Right ventricle myocardium superior (tissue), 1 donor: ENCODE measurements at places on chromosomes 16 and 17. TPM values are rescaled to one million over a fixed set of nuclear protein-coding genes. Genes with fewer than 3 reads are reported as not detected.

Gene MPP2
- total RNA-seq, result 17.1 TPM

Gene TPSAB1
- total RNA-seq, result 7.1 TPM

Gene TTLL6
- total RNA-seq, result not detected

Gene QPRT
- total RNA-seq, result 31.8 TPM

Gene B4GALNT2
- not detected for total RNA-seq

Gene C16orf92
- not detected for total RNA-seq

Gene IGF2BP1
- not detected for total RNA-seq

Gene CHAD
- total RNA-seq, result 0.27 TPM

Gene HP
- 6.4 TPM for total RNA-seq

Gene BCAR1
- 75.4 TPM for total RNA-seq

Gene KRTAP17-1
- total RNA-seq, result not detected

Gene MSLN
- 1.0 TPM for total RNA-seq

Gene KRT33A
- total RNA-seq, result not detected

Gene ADORA2B
- 0.46 TPM for total RNA-seq

Gene ABCC11
- total RNA-seq, result not detected

Gene C17orf78
- total RNA-seq, result not detected

Gene WFIKKN1
- 0.13 TPM for total RNA-seq

Gene HSD11B2
- total RNA-seq, result 0.89 TPM

Gene PSME3
- 74.7 TPM for total RNA-seq

Gene OSGIN1
- total RNA-seq, result 7.2 TPM

Gene SERPINF2
- 0.32 TPM for total RNA-seq

Gene TAC4
- not detected for total RNA-seq

Gene CBFB
- 23.1 TPM for total RNA-seq

Gene CCL3
- 0.27 TPM for total RNA-seq

Gene CES3
- total RNA-seq, result 2.0 TPM

Gene SLC22A31
- total RNA-seq, result not detected

Gene UBN1
- total RNA-seq, result 42.1 TPM
